Kidney glomerular epithelial cell (primary cell): ENCODE measurements at places on chromosomes 5 and 9.

- no peak for DNase-seq
Observed at GRCh38 chr9:83622433-83622938, 457 bp upstream of the IDNK start.

- DNase-seq: no peak
Observed at GRCh38 chr5:106019261-106019660, 1651.5 kb downstream of the EFNA5 start.

DNA sequence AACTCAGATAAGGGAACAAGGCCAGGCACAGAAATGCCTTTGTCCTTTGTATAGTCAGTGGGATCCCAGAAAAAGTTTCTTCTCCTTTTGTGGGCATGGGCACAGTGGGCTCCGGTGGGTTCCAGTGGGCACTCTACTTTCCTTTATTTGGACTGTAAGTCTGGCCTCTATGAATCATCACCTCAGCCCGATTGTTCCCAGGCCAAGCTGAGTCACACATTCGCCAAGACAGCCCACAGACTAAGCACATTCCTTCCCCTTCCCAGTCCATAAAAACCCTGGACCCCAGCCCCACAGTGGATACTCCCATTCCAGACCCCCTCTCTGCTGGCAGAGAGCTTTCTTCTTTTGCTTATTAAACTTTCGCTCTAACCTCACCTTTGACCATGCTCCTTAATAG lies 165.0 kb downstream of the FBXL17 start:
- DNase-seq: no peak

- no peak for DNase-seq
Observed at GRCh38 chr5:110161162-110161561, 471.4 kb downstream of the MAN2A1 start.

DNA sequence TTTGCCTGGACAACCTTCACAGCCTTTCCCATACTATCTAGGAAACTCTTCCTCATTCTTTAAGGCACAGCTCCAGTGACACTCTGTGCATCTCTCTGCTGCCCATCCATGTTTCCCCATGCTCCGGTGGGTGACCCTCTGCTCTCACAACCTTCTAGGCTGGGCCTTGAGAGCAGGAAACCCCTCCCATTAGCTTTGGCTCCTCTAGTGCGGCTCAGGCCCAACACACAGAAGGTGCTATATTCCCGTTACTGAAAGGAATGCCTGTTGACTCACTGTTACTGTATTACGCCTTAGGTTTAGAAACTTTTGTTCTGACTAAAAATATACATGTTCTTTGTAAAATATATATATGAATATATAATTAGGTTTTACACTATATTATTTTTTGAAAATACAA lies 8.1 kb upstream of the CCL28 start:
- DNase-seq: no peak

DNA sequence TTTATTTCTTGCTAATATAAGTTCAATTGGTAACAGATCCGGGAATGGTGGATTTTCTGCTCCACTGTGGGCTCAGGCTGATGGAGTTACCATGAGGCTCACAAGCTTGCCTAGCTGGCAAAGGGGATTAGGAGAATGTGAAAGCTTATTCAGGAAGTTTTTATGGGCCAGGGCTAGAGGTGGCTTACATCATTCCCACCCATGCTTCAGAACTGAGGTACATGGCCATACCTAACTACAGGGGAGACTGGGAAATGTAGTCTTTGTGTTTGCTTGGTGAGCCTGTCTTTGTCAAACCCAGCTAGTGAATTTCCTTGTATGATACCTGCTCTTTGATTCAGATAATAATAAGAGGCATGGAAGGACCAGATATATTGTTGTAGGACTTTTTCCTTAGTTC lies 105.9 kb upstream of the DHFR start:
- no peak for DNase-seq

GRCh38 chr5:116575326-116576052 lies 866 bp upstream of the SEMA6A start:
- peak; percentile 58 for DNase-seq

DNA sequence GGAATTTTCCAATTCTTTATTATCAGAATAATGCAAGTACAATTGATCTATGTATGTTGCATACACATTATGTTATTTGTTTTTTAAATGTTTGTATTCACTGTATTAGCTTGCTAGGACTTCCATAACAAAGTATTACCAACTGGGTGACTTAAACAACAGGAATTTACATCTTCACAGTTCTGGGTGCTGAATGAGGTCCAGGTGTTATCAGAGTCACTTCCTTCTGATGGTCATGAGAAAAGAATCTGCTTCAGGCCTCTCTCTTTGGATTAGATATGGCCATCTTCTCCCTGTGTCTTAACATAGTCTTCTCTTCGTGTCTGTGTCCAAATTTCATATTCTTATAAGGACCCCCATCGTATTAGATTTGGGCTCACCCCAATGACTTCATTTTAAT lies 229.1 kb upstream of the TRPC7 start:
- no peak for DNase-seq

GRCh38 chr9:122215663-122216062 lies 13.1 kb downstream of the LHX6 start:
- no peak for DNase-seq

DNA sequence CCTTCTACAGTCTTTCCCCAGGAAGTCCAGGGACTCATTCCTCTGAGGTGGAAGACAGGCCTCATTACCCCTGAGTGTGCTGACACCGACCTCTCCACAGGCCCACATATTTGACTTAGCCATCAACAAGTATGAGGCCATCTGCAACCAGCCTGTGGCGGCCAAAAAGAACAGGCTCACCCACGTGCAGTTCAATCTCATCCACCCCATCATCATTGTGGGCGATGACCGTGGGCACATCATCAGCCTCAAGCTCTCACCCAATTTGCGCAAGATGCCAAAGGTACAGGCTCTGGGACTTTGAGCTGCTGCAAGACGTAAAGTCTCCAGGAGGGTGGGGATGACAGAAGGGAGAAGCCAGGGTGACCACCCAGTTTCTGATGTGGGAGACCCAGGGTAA lies 5.6 kb downstream of the ENHO start:
- no peak for DNase-seq

GRCh38 chr9:99497641-99498040 lies 275.6 kb downstream of the SEC61B start:
- no peak for DNase-seq

DNA sequence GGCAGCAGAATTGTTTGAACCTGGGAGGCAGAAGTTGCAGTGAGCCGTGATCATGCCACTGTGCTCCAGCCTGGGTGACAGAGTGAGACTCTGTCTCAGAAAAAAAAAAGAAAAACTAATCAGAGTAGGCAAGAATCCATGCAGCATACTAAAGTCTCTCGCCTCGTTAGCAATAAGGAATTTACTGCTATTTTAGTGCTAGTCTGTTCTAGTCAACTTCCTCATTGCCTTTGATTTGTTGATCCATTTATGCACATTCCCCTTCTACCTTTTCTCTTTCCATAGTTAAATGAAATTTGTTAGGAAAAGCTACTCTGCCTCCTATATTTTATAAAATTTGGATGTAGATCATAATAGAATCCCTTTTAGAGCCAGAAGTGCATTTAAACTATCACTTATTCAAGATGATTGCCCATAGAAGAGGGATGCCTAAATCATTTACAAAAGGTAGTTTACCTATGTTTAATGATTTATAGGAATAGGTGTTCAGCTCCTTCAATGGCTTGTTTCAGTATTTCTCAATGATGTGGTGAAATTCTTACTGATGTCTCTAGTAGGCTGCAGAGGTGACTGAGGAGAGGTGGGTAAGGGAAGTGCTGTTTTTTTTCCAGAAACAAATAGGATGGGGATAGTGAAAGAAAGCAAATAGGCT lies 1.9 kb downstream of the LRRC19 start:
- peak; percentile 47 for DNase-seq

GRCh38 chr5:154967421-154968024 lies 26.6 kb downstream of the MRPL22 start:
- DNase-seq: no peak

GRCh38 chr9:129148463-129149204 lies 29.4 kb downstream of the IER5L start:
- no peak for DNase-seq

DNA sequence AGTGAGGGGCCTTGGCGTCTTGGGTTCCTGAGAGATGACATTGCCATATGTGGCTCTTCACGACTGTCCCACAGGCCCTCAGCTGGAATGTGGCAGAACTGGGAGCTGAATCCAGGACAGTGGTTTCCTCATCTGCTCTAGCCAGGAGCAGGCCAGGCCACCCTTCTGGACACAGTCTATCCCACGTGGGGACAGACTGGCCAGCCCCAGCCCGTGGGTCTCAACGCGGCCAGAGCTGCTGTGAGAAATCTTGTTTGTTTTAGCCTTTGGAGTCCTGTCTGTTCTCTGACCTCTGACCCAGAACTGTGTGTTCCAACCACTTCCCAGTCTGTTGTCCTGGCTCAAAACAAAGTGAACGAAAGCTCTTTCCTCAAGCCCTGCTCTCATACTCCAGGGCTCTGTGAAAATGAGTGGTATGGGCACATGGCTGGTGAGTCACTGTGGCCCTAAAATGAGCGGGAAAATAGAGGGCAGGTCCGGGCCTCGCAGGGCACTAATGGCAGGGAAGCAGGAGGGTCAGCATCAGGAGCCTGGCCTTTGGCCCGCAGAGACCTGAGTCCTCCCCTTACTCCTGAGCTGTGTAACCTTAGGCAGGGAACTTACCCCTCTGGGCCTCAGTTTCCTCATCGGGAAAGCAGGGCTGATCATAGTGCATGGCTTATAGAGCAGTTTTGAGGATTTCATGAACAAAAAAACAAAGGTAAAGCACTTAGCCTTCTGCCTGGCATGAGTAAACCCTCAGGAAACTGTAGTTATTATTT lies 34.8 kb upstream of the GLRX start:
- no peak for DNase-seq

GRCh38 chr5:65391591-65391990 lies 90.1 kb downstream of the ADAMTS6 start:
- DNase-seq: no peak

- no peak for DNase-seq
Observed at GRCh38 chr9:115794921-115795475, 358.6 kb upstream of the PAPPA start.

DNA sequence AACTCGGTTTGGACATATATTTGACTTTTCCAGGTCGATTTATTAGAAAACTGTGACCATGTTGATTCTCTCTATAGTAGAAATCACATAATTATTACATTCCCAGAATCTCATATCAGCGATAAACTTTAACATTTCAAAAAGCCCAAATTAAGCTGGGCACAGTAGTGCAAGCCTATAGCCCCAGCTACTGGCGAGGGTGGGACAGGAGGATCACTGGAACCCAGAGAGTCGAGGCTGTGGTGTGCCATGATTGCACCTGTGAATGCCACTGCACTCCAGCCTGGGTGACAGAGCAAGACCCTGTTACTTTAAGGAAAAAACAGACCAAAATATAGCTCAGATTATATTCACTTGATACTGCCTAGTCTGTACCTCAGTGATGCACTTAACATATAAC lies 128.9 kb downstream of the CPLANE1 start:
- DNase-seq: no peak

GRCh38 chr9:131011274-131012022 lies 2.5 kb downstream of the LAMC3 start:
- DNase-seq: no peak
